Right renal cortex interstitium (tissue), 3 donors: ENCODE measurements at places on chromosomes 4 and X.

- no peak for DNase-seq
Measured at GRCh38 chr4:13496605-13497004, 12.5 kb upstream of the RAB28 start.

- DNase-seq: no peak
Measured at GRCh38 chrX:56812515-56813105, 83.6 kb downstream of the NBDY start.

- no peak for DNase-seq
Measured at GRCh38 chr4:85722807-85723206, 247.9 kb downstream of the ARHGAP24 start.

GRCh38 chr4:62550121-62550520 lies 1350.0 kb downstream of the ADGRL3 start:
- DNase-seq: no peak

- no peak for DNase-seq
Measured at GRCh38 chrX:102739657-102740056, 19.1 kb downstream of the GPRASP3 start.

DNA sequence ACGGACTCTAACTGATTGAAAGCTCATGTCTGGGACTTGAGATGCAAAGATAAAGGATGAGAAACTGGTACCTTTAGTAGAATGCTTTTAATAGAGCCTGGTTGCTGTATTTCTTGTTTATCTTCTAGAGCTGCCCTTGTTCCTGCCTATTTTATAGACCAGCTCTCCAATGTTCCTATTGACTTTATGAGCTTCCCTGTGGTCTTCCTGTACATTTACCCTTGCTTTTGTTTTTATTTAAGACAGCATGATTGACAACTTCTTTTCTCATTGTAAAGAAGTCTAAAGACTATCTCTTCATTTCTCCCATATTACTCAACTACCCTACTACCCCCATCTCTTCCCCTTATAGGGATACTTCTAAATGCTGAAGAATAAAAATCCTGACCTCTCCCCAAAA lies 174.7 kb downstream of the UGT8 start:
- no peak for DNase-seq

GRCh38 chrX:9396930-9397329 lies 67.9 kb upstream of the TBL1X start:
- no peak for DNase-seq

- DNase-seq: no peak
Measured at GRCh38 chr4:57023104-57023503, 44.4 kb downstream of the POLR2B start.

GRCh38 chr4:158966091-158966490 lies 136.8 kb upstream of the RAPGEF2 start:
- no peak for DNase-seq

GRCh38 chr4:76879731-76880364 lies 18.1 kb downstream of the SOWAHB start:
- DNase-seq: no peak

DNA sequence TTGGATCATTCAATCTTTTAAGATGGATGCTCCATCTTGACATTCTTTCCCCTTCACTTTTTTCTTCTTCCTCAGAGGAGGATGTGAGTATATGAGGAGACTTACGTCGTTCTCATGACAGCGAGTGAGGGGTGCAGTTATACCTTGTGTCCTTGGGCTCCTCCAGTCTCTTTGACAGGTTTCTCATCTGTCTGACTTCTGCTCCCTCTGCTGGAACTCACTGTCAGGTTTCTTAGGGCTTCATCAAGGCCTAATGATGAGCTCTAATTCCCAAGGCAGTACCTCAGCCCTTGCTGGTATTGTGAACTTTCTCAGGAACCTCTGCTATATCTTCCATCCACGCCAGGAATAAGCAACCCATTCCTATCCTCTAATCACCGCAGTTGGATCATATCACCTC lies 237.8 kb upstream of the ADGRL3 start:
- no peak for DNase-seq

DNA sequence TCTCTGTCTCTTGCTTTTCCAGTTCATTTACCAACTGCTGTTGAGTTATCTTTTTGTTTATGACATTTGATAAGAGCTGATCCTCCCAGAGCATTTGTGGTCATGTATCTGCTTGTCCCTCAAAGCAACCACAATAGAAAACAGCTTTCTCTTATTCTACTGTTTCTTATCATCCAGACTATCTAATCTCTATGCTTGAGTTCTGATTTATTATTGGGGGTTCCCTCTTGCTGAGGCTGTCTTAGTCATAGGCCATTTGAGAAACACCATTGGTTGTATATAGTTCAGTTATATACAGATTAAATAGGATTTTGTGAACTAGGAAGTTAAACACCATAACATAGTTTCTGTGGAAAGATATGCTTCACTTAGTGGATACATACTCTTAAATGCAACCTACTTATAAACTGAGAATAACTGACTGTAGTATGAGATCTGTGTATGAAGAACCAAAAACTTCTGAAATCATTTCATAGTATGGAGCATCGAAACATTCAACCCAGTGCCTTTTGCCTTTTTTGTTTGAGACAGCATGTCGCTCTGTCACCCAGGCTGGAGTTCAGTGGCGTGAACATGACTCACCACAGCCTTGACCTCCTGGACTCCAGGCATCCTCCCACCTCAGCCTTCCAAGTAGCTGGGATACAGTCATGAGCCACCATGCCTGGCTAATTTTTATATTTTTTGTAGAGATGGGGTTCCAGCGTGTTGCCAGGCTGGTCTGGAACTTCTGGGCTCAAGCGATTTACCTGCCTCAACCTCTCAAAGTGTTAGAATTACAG lies 75.8 kb downstream of the STIM2 start:
- DNase-seq: no peak

GRCh38 chr4:144710526-144710912 lies 64.6 kb downstream of the HHIP start:
- DNase-seq: no peak

DNA sequence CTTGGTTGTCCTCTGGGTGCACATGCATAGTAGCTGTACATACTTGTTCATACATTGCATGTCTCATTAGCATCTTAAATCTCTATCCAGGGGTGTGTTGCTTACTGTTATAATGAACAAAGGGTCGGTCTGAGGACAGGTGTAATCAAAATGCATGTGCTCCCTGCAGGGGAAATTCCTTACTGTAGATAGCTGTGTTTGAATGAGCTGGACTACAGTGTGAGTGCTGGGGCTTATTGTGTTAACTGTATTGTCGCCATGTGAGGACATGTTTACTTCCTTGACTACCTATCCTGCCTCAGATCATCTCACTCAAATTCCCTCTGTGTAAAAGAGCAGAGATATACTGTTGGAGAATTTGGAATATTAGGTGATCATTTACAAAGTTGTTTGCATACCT lies 98.7 kb downstream of the KLHL34 start:
- DNase-seq: no peak

DNA sequence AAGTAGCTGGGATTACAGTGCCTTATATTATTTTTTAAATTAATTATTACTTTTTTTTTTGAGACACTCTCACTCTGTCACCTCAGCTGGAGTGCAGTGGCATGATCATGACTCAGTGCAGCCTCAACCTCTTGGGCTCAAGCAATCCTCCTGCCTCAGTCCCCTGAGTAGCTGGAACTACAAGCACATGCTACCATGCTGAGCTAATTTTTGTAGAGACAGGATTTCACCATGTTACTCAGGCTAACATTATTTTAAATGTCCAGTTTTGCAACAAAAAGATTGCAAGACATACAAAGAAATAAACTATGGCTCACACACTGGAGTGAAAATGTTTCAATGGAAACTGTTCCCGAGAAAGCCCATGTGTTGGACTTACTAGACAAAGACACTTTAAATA lies 59.2 kb downstream of the MND1 start:
- no peak for DNase-seq

- no peak for DNase-seq
Measured at GRCh38 chr4:108828620-108829019, 65.8 kb upstream of the ETNPPL start.

DNA sequence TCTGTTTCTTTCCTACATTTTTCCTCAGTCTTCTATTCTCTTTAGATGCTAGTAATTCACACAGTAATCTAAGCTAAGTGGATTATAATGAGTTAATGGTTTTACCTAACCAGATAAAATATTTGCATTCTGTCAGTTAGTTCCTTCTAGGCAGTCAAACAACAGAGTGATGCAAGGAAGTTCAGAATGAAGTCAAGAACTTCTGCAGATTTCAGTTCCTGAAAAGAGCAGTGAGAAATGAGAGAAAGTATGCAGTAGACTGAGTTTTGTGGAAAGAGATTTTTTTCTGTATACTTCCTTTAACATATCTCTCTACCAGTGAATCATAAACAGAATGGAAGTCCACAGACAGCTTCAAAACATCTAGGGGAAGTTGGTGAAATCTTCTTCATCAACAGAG lies 774.0 kb upstream of the POU3F4 start:
- DNase-seq: no peak

DNA sequence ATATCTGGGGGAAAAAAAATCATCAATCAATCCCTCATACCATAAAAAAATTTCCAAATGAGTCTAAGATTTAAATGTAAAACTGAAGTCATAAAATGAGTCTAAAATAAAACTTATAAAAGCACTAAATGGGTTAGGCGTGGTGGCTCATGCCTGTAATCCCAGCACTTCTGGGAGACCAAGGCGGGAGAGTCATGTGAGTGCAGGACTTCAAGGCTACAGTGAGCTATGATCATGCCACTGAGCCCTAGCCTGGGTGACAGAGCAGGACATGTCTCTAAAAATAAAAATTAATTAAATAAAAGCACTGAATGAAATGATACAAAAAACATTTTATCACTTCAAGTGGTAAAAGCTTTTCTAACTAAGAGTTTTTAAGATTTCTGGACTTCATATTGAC lies 83.3 kb downstream of the LRBA start:
- DNase-seq: no peak

- no peak for DNase-seq
Measured at GRCh38 chr4:100582146-100582545, 64.3 kb upstream of the EMCN start.

GRCh38 chr4:88807499-88807898 lies 109.9 kb upstream of the NAP1L5 start:
- no peak for DNase-seq

GRCh38 chrX:69503782-69504625 lies at the start of gene NALF2:
NALF2 (plus strand) TSS chrX:69504326; CDS start chrX:69505283, 957 bp downstream.
- peak; percentile 42 for DNase-seq
